ENCODE measurements at places on chromosomes 7 and 10.
A peak's percentile ranks its signal among the peaks of the same experiment; 100 is the strongest.

GRCh38 chr7:28237363-28237762 lies 56.8 kb upstream of the JAZF1 start:
- DNase-seq: no peak

- no peak for DNase-seq
Measured at GRCh38 chr10:66882271-66882670, 43.6 kb upstream of the LRRTM3 start.

- no peak for DNase-seq
Measured at GRCh38 chr7:155255621-155256020, 42.1 kb upstream of the INSIG1 start.

DNA sequence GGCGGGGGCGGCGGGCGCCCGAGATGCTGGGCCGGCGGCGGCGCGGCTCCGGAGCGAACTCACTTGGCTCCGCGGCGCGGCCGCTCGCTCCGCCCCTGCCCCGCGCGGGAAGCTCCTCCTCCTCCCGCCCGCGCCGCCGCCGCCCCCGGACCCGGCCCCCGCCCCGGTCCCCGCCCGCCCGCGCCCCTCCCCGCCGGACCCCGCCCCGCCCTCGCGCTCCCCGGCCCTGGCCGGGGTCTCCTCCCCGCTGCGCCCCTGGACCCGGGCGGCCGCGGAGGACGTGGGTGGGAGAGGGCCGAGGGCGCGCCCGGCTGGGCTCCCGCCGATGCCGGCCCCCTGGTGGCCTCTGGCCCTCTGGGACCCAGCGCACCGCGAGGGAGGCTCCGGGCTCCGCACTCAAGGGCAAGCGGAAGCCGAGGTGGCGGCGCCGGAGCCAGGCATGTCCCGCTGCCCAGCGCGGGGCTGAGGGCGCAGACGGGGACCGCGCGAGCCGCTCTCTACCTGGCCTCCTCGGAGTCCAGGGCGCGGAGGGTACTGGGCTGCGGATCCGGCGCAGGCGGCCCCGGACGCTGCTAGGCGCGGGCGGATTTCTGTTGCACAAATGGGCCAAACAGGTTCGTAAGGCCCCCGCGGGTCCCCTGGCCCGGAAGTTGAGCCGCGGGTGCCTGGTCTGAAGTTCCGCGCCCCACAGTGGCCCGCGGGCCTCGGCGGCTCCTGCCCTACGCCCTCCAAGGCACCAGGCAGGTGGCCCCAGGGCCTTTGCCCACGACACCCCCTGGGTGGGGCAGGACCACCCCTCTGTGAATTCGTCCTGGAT lies at the start of gene TCERG1L:
TCERG1L (minus strand) TSS at position 61 of the 817 bp plus-strand sequence. CDS start 86 bp downstream, outside the sequence.
- DNase-seq: no peak

- no peak for DNase-seq
Measured at GRCh38 chr10:119090968-119091367, 10.4 kb upstream of the EIF3A start.

- peak; percentile 96 for DNase-seq
Measured at GRCh38 chr7:75914655-75915415, at the start of gene POR. POR (plus strand) TSS chr7:75915155; CDS start chr7:75954002, 38,847 bp downstream.

- no peak for DNase-seq
Measured at GRCh38 chr7:47763063-47763974, 181.4 kb upstream of the TNS3 start.

DNA sequence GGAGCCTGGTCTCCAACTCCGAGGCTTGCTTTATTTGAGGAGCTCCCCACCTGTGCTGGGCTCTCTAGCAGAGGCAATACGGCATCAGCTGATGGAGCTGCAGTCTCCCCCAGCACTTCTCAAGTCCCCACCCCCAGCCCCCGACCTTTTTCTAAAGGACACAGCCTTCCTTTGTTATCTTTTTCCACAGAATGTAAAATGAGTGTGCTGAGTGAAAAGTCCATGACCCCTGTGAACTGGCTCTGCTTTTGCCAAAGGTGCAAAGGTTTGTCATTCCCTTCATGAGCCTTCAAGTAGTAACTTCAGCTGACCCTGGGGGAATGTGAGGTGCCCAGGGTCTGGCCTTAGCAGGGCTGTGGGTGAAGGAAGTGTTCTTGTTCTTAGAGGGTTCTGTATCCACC lies 25.5 kb downstream of the LRRC4 start:
- DNase-seq: no peak

- no peak for DNase-seq
Measured at GRCh38 chr10:1253523-1254353, 197.6 kb downstream of the WDR37 start.

DNA sequence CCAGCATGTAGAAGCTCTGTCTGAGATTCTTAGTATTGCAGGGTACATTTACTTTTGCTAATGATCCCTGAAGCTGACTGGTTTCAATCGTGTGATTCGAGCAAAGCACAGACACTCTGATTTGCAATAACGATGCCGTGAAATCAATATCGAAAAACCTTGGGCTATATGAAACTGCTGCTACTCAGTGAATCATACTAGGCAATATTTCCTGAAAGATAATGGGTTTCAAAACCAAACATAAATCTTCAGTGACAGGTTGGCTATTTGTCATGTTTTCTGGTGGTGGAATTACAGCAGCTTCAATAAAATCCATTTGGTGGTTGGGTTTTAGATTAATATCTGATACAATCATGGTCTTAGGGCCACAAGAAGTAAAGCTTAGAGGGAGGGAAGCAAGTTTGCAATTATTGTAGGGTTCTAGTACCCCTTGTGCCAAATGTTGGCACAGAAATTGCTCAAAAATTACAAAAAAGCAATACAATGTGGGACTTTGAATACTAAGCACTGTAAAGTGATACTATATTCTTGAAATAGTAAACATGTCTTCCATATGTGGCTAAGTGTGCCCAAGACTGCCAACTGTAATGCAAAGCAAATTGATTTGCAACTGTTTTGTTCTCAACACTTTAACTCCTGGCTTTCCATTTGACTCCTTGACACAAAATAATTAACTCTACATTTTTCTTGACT lies 112.4 kb upstream of the JAZF1 start:
- no peak for DNase-seq

DNA sequence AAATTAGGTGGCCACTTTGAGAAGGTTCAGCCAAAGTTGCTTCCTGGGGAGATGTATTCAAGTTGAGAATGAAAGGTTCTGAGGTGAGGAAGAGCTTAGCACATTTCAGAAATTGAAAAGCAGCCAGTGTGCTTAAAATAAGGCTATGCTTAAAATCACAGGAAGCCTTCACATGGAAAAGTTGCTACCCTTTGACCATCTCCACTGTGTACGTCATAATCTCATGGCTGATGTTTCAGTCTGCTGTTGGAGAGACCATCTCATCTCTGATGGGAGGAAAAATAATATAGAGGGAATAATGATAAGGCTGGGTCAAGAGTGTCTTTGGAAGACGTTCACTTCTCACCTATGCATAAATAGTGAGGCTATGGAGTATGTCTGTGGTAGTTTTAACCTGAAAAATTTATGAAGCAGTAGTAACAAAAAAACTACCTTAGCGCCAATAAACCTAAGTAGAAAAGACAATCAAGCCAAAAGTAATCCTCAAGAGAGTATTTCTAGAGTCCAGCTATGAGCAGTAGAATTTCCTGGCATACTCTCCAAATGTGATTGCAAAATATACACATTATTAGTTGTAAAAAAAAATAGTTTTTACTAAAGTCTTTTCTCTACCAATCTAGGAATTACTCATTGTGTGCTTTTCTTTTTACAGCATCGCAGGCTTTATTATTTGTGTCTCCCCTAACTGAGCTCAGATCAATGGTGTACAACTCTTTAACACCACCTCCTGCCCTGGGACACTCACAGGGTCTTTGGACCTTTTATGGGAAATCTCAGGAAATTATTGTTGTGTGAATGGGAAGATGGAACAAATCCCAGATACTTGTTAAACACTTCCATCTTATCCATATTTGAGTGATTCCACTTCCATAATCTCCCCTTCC lies 435.2 kb upstream of the LRGUK start:
- no peak for DNase-seq

GRCh38 chr10:118939211-118940007 lies 90.1 kb upstream of the NANOS1 start:
- no peak for DNase-seq

GRCh38 chr10:6396652-6397051 lies 183.4 kb downstream of the PRKCQ start:
- no peak for DNase-seq

- DNase-seq: no peak
Measured at GRCh38 chr10:91545838-91546237, 87.0 kb downstream of the PPP1R3C start.

- no peak for DNase-seq
Measured at GRCh38 chr10:61404751-61405150, 48.4 kb downstream of the TMEM26 start.

GRCh38 chr10:72470666-72471065 lies 115.9 kb upstream of the DNAJB12 start:
- no peak for DNase-seq

DNA sequence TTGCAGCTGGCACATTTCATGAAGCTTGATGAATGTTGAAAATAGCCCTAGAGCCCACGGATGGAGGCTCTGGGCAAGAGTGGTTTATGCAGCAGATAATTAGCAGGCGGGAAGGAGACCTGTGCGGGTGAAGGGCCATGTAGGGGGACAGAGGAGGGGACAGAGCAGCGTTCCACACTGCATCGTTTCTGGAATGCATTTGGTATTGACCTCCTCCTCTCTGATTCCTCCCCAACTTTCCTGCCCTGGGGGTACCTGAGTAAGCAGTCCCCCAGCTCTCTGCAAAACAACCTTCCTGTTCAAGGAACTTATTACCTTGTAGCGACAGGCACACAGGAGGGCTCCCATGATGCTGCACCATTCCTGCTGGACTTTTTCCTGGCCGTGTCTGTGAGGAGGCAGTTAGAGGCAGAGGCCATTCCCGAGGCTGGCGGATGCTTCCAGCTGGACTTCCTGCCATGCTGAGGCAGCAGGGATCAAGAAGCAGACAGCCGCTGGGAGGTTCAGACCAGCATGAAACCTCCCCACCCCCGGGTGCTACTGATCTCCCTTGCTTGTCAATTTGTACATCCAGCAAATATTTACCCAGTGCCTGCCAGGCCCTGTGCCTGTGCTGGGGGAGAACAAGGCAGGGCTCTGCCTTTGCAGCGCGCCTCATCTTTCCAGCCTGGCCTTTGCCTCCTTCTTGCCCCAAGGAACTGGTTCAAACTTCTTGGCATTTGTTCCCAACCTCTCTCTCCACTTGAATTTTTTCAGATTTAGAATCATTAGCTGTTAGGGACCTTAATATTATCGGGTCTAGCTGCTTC lies 28.7 kb downstream of the SLC29A3 start:
- DNase-seq: no peak

DNA sequence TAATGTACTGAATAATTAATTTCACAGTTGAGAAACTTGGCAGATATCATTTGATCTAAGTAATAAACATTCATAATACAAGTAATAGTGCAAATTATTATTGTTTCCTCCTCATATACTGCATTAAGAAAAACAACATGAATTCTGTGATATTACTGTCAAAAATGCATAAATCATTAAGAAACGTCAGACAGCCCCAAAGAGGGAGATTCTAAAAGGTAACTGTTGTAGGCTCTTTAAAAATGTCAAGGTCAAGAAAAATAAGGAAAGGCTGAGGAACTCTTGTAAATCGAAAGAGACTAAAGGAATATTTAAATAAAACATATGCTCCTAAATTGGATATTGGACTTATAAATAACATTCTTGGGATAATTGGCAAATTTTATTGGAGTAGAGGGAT lies 67.9 kb downstream of the CABCOCO1 start:
- DNase-seq: no peak
